ENCODE measurements at places on chromosomes 6 and 20. TPM values are rescaled to one million over a fixed set of nuclear protein-coding genes. Genes with fewer than 3 reads are reported as not detected.

- DNase-seq, result no peak
Observed at GRCh38 chr6:36633370-36633769, 39.2 kb downstream of the SRSF3 start.

DNA sequence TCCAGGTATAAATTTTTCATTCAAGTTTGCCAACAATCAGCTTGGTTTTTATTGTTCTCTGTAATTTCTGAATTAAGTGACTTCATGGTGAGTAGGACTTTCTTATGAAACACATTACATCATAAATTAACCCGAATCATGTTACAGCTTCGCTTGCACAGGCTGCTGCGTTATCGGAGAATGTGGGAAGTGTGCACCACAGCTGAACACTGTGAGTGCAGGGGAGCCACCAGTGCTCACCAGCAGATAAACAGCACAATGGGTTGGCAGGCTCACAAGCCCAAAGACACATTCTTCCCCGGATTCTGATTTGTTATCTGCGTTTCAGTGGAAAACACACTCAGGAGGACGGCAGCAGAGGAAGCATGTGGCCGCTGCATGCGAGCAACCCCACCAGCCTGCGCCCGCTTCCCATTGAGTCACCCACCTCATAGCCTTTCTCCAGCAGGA lies 121.1 kb downstream of the GMDS start:
- DNase-seq, result no peak

DNA sequence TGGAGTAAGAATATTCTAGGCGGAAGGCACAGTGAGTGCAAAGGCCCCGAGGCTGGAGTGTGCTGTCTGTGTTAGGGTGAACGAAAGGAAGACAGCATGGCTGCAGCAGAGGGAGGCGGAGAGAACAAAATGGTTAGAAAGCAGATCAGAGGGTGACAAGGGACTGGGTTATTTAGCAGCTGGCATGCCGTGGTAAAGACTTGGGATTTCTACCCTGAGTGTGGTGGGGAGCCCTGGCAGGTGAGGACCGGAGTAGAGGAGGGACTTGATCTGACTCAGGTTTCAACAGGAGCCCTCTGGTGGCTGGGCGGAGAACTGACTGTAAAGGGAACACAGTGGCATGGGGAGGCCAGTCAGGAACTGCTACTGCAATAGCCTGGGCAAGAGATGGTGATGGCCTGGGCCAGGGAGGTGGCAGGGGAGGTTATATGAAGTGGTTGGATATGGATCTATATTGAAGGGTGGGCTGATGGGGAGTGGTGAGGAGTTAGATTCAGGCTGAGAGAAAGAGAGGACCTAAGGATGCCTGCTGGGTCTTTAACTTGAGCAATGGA lies 38.0 kb downstream of the PIM1 start:
- DNase-seq, result peak; percentile 65

GRCh38 chr20:24755411-24755922 lies 193.6 kb upstream of the CST7 start:
- DNase-seq, result no peak

GRCh38 chr20:35674921-35675320 lies 10.2 kb upstream of the CPNE1 start:
- no peak for DNase-seq

- no peak for DNase-seq
Observed at GRCh38 chr6:81750681-81751387, 1.6 kb downstream of the TENT5A start.

DNA sequence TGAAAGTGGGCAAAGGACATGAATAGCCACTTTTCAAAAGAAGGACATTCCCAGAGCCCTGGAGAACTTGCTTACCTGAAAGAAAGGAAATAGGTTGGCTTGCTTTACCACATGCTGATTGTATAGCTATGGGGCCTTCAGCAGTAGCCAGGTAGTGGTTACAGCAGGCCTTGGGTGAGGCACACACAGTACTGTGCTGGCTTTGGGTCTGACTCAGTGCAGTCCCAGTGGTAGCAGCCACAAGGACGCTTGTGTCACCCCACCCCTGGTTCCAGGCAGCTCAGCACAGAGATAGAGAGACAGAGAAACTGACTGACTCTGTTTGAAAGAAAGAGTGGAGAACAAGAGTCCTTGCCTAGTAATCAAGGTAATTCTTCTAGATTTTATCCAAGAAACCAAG lies 201.0 kb upstream of the EYS start:
- no peak for DNase-seq

- no peak for DNase-seq
Observed at GRCh38 chr6:133198725-133199124, 42.4 kb upstream of the EYA4 start.

GRCh38 chr6:114955363-114955762 lies 612.5 kb upstream of the HS3ST5 start:
- DNase-seq, result no peak

APCDD1L gene
- not detected for total RNA-seq

SCUBE3 gene
- total RNA-seq, result 22.2 TPM

HLA-DQB1 gene
- total RNA-seq, result 0.23 TPM

TMEM30A gene
- 44.5 TPM for total RNA-seq

FAM217A gene
- not detected for total RNA-seq
